Fibroblast of pulmonary artery (primary cell): ENCODE measurements at places on chromosomes 3 and 15.
A peak's percentile ranks its signal among the peaks of the same experiment; 100 is the strongest.

DNA sequence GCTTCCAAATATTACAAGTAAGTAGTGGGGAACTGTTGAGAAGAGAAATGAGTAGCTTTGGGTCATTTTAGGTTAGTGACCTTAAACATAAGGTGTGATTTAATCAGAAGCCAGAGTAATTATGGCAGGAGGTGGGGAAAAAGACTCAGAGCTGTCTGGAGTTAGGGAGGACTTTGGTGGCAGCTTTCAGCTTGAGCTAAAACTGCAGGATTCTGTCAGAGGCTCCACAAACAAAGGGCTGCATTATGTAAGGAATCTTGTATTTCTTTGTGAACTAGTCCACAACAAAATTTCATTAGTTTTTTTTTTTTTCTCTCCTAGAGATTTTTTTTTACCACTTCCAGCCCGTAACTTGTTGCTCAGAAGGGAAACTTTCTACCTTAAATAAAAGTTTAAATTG, 345.3 kb downstream of the TIGIT start:
- DNase-seq, result no peak

- DNase-seq, result no peak
Observed at GRCh38 chr15:53963801-53964200, 14.4 kb upstream of the UNC13C start.

- DNase-seq, result no peak
Observed at GRCh38 chr3:122926322-122926721, 101.2 kb downstream of the SEMA5B start.

- DNase-seq, result peak; percentile 26
Observed at GRCh38 chr15:71195242-71195641, 80.0 kb downstream of the THSD4 start.
